Stimulated activated CD4-positive, alpha-beta T cell treated with anti-CD3 and anti-CD28 coated beads, Interleukin-2, amount 100 ng/mL, for 4 hours (primary cell): ENCODE measurements at places on chromosomes 6 and 20.

- DNase-seq = no peak
Measured at GRCh38 chr6:35309611-35310264, 12.1 kb downstream of the DEF6 start.

GRCh38 chr6:133871131-133871530 is 17.8 kb upstream of the TCF21 start:
- DNase-seq = no peak

- DNase-seq = no peak
Measured at GRCh38 chr6:24147511-24148153, 21.6 kb downstream of the NRSN1 start.

DNA sequence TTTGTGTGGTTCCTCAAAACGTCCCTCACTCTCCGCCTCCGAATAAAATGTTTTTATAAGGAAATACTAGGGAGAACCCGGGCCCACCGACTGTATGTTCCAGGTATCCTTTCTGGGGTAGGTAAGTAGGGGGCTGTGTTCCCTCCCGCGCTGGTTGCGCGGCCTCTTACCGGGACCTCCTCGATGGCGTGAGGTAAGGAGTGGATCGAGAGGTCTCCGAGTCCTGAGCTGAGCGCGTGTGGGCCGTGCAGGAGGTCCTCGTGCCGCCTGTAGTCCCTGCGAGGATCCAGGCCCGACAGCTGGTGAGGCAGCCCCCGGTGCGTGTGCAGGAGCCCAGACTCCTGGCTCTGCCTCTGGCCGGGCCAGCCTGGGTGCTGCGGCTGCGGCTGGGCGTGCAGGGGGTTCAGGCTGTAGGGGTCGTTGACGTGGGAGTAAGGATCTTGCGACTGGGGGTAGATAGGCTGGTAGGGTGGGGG is 5.1 kb downstream of the TFAP2A start:
- no peak for DNase-seq

DNA sequence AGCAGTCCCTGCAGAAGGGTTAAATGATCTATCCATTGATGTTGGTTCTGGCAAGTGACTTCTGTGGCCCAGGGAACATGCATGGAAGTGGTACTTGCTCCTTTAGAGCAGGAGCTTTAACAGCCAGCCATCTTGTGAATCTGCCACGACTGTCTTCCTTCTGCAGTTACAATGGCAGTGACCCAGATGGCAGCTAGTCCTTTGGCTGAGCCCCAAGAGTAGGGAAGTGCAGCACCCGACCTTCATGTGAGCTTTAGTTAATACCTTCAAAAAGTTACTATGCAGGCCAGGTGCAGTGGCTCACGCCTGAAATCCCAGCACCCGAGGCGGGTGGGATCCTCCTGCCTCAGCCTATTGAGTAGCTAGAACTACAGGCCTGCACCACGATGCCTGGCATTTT is 66.4 kb downstream of the POPDC3 start:
- DNase-seq = no peak

GRCh38 chr20:49570161-49570827 is 2.4 kb upstream of the PTGIS start:
- no peak for DNase-seq

- DNase-seq = no peak
Measured at GRCh38 chr6:145758113-145758512, 22.8 kb upstream of the EPM2A start.

DNA sequence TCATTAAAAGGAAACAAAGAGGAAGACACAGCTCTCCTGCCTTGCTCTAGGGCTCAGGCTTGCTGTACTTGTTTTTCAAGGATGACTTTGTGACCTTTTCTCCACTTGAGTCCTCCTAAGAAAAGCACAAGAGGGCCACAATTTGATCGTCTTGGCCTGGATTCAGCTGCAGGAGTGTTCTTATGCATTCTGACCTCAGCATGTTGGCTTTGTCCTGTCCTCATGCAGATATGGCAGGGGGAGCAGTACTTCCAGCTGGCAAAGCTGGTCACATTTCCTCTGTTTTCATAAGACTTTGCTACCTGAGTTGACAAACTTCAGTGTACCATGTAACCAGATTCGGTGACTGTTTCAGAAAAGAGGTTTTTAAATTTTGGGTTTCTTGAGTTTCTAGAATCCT is 30.8 kb downstream of the KDM1B start:
- no peak for DNase-seq

DNA sequence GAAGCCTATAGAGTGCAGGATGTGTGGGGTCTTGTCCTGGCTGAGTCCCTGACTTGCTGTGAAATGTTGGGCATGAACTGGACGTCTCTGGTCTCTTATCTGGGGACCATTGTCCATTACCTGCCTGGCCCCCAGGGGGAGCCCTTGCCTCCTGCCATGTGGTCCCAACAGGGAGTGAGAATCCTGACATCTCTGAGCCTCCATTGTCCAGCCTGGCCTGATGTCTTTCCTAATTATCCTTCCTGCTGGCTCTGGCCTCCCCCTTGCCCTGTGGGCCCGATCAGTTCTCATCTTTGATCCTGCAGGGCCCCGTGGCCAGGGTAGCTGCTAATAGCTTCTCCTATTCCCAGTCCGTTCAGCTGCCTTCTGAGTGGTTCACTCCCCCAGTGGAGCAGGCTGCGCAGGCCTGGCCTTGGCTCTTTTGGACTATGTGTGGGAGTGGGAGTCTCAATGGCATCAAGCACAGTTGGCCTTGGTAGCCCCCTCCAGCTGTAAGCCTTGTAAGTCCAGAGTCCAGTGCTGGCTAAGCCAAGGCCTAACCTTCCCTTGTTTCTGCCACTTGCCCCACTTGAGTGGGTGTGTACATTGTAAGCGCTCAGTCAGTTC is 77.9 kb upstream of the RALY start:
- peak; percentile 14 for DNase-seq

- no peak for DNase-seq
Measured at GRCh38 chr6:158376631-158377081, 64.4 kb downstream of the TULP4 start.

GRCh38 chr20:59831024-59831915 is 102.2 kb downstream of the SYCP2 start:
- no peak for DNase-seq

- DNase-seq = no peak
Measured at GRCh38 chr6:24356310-24356973, 1.4 kb downstream of the DCDC2 start.

DNA sequence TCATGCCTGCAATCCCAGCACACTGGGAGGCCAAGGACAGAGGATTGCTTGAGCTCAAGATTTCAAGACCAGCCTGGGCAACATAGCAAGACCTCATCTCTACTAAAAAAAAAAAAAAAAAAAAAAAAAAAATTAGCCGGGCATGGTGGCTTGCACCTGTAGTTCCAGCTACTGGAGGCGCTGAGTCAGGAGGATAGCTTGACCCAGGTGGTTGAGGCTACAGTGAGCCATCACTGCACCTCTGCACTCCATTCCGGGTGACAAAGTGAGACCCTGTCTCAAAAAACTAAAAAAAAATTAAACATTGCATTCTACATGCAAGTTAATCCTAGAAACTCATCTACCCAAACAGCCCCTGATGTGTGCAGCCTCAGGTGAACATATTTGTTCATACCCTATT is 7.3 kb upstream of the TRAM2 start:
- no peak for DNase-seq

DNA sequence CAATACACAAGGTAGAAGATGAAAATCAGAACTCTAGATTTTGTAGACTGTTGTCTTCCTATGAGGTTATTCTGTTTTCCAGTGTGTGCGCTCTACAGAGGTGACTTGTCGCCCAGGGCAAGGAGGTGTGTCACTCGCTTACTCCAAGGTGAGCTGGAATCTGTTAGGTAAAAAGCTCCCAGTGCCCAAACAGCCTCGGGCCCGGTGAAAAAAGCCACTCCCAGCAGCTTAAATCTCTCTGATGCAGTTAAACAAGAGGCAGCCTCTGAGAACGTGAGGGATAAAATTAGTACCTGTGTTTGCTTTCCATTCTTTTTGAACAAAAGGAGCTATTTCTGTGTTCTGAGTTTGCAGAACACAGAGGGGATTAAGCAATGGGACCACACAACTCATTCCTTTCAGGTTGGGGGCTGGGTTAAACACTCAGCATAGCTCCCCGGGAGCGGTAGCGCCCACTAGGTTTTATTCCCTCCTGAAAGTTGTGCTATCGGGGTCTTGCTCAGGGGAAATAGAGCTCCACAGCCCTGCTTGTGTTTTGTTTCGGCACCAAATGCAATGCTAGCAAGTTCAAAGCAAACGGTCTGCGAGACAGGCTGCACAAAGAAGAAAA is 181.2 kb downstream of the FOXA2 start:
- no peak for DNase-seq

GRCh38 chr6:115583290-115583689 is 477.4 kb downstream of the FRK start:
- no peak for DNase-seq
